ENCODE measurements at places on chromosomes 13 and 19. TPM values are rescaled to one million over a fixed set of nuclear protein-coding genes. Genes with fewer than 3 reads are reported as not detected.

- no peak for DNase-seq
Observed at GRCh38 chr19:51440052-51440451, 18.2 kb downstream of the SIGLEC8 start.

GRCh38 chr19:7327802-7328201 lies 20.9 kb upstream of the ARHGEF18 start:
- no peak for DNase-seq

GRCh38 chr13:112643759-112644459 lies 45.9 kb upstream of the ATP11A start:
- peak; percentile 58 for DNase-seq

GRCh38 chr13:23889615-23890607 lies 711 bp upstream of the MIPEP start:
- no peak for DNase-seq

DNA sequence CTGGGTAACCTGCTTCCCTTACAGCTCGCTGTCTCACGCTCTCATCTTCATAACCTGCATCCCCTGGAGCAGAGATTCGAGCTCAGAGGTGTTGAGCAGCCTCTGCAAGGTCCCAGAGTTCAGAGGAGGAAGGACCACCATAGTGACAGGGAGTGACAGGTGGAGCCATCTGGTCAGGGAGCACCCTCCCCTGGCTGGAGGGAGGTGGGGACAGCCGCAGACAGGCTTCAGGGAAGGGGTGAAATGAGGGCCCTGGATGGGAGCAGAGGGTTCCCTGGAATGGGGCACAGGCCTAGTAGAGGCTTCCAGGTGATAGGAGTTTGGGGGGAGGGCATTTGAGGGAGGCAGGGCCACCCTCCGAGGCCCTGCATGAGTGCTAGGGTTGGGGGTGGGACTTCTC lies 82.1 kb downstream of the ZNF429 start:
- no peak for DNase-seq

DNA sequence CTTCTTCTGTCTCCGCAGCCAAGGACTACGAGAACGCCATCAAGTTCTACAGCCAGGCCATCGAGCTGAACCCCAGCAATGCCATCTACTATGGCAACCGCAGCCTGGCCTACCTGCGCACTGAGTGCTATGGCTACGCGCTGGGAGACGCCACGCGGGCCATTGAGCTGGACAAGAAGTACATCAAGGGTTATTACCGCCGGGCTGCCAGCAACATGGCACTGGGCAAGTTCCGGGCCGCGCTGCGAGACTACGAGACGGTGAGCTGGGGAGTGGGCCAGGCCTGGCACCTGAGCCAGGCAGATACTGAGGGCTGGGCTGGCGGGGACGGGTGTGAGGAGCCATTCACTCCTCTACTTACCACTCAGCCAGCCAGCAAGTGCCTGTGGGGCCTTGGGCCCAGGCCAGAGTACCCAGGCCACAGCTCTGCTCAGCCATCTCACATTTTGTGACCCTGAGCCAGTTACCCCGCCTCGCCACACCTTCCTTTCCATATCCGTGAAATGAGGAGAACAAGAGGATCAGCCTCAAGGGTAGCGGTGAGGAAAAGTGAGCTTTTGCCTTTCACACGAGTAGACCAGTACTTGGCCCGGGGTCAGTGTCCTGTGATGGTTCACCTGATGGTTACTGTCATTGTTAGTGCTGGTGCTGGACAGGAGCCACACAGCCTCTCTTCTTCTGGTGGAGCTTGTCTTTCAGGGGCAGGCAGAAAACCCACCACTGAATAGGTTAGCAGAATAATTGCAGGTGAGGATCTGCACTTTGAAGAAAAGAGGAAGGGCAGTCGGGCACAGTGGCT lies 7.0 kb downstream of the PPP5C start:
- no peak for DNase-seq

DNA sequence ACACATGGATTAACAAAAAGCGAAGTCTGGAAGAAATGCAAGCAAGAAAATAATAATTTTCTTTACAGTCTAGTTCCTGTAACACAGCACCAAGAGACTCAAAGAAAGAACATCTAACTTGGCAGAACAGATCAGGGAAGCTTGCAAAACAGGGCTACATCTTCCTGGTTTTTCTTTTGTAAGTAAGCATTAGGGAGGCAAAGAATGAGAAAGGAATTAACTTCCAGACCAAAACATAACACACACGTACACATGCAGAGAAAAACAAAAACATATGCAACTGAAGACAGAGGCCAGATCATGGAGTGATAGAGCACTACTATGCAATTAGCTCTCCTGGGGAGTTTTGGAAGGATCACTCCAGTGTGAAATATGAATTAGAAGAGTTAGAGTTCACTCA lies 120.5 kb downstream of the DIAPH3 start:
- no peak for DNase-seq

GRCh38 chr13:38686577-38687245 lies at the start of gene FREM2:
Gene FREM2 (plus strand): TSS chr13:38687077. CDS start chr13:38687345, 268 bp downstream.
- no peak for DNase-seq

The NKPD1 gene
- 0.13 TPM for total RNA-seq

The CRLF1 gene
- total RNA-seq = 15.3 TPM

The GEMIN7 gene
- total RNA-seq = 21.7 TPM

DNA sequence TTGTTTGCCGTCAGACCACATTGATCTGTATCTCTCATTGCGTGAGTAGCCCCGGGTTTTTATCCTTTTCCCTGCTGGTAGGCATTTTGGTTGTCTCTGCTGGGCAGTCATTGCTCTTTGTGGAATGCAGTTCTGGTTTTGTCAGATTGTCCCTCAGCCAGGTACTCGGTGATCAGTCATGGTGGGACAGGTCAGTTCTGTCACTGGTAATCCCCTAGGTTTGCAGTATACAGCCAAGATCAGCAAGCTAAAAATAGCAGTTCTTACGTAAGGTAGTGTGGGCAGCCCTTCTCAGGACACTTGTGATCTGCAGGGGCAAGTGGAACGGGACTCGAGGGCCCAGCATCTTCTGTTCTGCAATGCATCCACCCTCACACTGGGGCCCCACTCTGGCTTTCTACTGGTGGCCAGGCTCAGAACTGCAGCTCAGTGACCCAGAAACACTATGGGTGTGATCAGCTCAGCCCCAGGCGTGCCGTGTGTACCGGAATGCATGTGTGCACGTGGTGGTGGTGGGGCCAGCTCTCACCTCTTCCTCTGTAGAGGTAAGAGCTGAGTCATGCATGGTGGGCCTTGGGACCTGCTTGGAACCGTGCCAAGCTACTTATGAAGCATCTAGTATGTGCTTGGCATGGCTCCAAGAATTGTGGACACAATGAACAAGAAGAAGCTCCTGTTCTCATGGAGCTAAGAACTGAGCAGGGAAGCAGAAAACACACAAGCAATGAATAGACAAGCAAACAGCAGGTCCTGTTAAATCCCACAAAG lies 6.3 kb downstream of the PLEKHF1 start:
- no peak for DNase-seq
